Anterior cingulate cortex (tissue), 58 donors: ENCODE measurements at places on chromosomes 5 and 9.

- no peak for DNase-seq
These were observed 141.5 kb upstream of the FSTL4 start for GRCh38 chr5:133753856-133754255.

GRCh38 chr5:156042726-156043125 lies 284.2 kb upstream of the SGCD start:
- DNase-seq, result no peak

DNA sequence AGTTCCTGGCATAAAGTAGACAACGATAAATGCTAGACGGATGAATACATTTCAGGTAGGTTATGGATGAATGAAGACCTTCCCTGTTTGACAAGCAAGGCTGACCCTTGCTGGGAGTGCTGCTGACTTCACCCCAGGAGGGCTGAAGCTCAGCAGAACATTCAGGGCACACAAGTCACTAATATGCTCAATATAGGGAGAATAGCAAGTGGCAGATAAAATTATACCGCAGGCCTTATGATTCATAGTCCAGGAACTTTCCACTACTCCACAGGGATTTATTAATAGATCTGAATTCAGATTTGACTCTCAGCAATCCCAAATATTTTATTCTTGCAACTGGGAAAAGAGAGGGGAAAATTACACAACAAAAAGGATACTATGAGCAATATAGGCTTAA lies 38.2 kb upstream of the GRAMD2B start:
- DNase-seq, result no peak

DNA sequence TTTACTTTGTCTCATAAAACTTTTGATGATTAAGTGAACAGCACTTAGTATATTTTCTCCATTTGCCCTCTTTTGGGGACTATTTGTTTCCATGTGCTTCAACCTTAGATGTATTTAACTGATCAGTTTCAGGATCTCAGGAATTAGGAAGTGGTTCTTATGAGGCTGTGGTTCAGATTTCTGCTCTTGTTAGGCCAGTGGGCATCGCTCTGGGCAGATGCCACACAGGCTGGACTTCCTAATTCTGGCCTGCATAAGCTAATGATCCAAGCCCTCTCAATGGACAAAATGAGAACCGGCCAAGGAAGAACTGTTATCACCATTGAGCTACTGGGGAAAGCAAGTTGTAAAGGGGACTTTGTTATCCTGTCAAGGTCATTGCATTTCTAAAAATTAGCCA lies 6.9 kb downstream of the ARHGAP26 start:
- DNase-seq, result no peak

DNA sequence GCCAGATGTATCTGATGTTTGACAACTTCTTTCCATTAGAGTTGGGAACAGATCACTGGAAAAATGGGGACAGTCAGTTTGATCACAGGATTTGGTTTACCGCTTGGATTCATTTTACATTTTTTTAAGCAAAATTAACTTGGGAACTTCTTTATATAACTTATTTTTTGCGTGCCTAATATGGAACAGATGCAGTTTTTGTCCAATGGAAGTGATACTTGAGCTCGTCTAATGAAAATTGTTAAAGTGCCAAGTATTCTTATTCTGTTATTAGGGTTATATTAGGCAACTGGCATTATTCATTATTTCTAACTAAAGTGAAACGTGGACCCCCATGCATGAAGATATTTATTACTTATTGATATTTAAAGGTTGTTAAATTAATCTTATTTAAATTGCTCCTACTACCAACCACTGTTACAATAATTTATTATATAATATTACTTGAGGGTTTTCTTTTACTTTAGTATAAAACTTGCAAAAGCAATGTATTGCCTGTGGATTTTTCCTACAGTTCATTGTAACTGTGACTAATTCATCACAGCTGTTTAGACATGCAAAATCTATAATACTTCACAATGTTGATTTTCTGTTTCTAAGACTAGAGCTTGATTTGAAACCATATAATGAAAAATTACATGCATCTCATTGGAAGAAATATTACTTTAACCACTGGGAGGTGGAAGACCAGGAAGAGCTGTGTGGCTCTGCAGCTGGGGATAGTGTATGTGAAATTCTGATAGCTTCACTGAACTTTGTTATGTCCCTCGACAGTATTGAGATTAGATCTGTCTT lies 787.3 kb upstream of the WWC1 start:
- no peak for DNase-seq

GRCh38 chr9:37036371-37036775 lies 2.3 kb upstream of the PAX5 start:
- DNase-seq, result no peak
